ENCODE measurements at places on chromosomes 7 and 10. TPM values are rescaled to one million over a fixed set of nuclear protein-coding genes. Genes with fewer than 3 reads are reported as not detected.
A peak's percentile ranks its signal among the peaks of the same experiment; 100 is the strongest.

GRCh38 chr10:59959504-59960018, 53.2 kb upstream of the CCDC6 start:
- DNase-seq, result no peak

GRCh38 chr10:101091546-101092290, 29.9 kb downstream of the KAZALD1 start:
- DNase-seq, result peak; percentile 13

DNA sequence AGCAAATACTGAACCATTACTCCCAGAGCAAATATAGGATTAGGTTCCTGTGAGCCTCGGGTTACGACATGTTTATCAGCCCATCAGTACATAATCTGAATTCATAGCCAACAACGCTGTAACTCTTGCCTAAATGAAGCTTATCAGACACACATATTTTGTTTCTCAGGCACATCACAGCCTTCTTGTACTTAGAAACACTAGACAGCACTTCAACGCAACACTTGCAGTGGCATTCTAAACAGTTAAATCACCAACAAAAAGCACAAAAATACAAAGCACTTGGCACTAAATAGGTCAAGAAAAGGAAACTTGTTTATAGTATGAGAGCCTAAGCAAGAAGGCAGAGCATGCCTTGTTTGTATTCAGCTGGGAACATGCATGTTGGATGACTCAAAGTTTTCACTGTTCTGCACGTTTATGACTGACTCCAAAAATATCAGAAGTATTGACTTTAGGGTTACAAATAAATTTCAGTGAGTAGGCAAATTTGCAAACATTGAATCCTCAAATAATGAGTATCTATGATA, 75.0 kb downstream of the VPS50 start:
- no peak for DNase-seq

DNA sequence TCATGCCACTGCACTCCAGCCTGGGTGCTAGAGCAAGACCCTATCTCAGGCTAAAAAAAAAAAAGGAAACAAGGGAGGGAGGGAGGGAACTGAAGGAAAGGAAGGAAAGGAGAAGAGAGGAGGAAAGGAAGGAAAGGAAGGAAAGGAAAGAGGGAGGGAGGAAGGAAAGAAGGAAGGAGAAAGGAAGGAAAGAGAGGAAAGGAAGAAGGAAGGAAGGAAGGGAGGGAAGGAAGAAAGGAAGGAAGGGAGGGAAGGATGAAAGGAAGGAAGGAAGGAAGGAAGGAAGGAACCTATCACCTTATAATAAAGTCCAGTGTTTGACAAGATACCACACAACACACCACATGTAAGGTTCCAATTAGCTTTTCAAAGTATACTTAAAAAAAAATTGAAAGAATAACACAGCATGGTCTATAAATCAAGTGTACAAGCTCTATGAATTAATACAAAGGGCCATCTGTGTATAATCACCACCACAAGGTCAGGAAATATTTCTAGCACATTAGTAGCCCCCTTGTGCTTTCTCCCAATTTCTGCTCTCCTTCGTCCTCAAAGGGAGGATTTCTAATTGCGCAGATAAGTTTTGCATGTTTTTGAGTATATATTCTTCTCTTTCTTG, 26.4 kb downstream of the RNF216 start:
- DNase-seq, result no peak

- peak; percentile 19 for DNase-seq
These were observed 18.6 kb downstream of the OCM2 start for GRCh38 chr7:97971120-97971989.

- no peak for DNase-seq
These were observed 163.3 kb upstream of the GLI3 start for GRCh38 chr7:42400211-42400772.

- DNase-seq, result no peak
These were observed 335.1 kb downstream of the DPP6 start for GRCh38 chr7:154387252-154387651.

- DNase-seq, result no peak
These were observed 673.1 kb downstream of the TNS3 start for GRCh38 chr7:46908770-46909169.

- DNase-seq, result no peak
These were observed 62.5 kb upstream of the KMT2E start for GRCh38 chr7:104951546-104951945.

GRCh38 chr10:45249978-45250693, 65.3 kb downstream of the OR13A1 start:
- no peak for DNase-seq

- no peak for DNase-seq
These were observed 18.4 kb downstream of the C7orf57 start for GRCh38 chr7:48053736-48054135.

DNA sequence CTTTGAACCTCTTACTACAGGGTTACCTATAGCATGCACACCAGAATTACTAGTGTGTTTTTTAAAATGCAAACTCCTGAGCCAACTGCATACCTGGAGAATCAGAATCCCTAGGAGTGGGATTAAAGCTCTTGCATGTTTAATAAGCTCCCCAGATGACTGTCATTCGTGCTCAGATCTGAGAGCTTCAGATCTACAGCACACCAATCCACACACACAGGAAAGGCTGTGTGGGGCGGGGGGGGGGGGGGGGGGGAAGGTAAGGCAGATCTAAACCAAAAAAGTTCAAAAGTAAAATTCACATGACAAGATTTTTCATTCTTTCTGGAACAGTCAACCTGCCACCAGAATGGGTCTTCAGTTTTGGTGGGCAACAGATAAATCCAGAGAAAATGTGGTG, 5.5 kb downstream of the FAM3C start:
- no peak for DNase-seq

- no peak for DNase-seq
These were observed 85.6 kb downstream of the SDK1 start for GRCh38 chr7:3386423-3387190.

DNA sequence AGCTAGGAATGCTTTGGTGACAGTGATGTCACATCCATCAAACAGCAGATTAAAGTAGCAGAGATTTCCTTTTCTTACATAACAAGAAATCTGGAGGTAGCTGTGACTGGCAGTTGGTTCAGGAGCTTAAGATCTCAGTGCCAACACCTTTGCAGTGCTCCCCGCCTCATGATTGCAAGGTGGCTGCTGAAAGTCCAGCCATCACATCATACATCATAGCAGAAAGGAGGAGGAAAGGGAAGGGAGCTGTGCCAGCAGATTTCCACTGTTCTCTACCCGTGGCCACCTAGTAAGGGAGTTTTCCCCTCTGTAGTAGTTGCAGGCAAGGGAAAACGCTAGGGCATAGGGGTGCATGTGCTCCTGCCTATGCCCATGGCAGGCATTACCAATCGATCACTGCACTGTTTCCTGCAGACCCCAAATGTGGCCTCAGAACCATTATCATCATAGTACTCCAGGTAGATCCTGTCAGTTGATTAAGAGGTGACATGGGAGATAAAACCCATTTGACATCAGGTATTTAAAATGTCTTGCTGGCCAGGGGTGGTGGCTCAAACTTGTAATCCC, 57.9 kb upstream of the GTF2IRD1 start:
- no peak for DNase-seq

GRCh38 chr10:113320211-113320610, 232.6 kb upstream of the HABP2 start:
- DNase-seq, result no peak

- DNase-seq, result no peak
These were observed 86.2 kb downstream of the SH3PXD2A start for GRCh38 chr10:103769176-103769575.

DNA sequence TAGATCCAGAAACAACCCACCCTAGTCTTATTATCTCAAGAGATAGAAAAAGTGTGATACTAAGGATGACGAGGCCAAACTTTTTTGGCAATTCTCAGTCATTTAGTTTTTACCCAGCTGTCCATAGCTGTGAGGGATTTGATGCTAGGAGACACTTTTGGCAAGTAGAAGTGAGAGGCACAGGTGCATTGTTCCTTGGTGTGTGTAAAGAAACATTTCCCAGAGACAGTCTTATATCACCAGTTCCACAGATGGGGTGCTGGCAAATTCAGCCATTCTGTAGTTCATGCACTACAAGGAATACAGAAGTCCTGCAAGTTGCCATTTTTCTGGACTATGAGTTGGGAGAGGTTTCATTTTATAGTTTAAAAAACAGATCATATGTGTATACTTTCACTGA, 403.3 kb upstream of the GHITM start:
- no peak for DNase-seq

DNA sequence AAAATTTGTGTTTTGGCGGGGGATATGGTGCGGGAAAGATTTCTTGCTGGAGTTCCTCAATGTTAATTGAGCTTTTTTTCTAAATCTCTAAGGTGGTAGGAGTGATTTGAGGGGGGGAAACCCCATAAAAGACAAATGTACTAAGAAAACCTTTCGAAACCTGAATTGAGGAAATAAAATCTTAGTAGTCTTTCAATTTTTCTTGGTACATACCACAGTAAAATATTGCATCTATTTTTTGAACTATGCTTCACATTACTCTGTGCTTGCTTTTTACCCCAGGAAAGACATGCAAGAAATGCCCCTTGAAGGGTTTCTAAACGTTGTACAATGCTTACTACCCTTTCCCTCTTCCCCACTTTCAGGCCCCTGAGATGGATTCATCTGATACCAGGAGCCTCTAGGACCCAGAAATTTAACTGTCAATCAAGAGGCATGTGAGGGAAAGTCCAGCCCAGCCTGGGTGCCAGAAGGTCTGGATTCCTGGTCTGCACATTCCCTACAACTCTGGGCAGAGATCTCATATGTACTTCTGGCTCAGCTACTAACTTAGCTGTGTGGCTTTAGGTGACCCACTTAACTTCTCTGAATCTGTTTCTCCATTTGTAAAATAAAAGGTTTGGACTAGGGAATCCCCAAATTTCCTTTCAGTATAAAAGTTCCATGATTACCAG, 5.8 kb upstream of the PDCD4 start:
- no peak for DNase-seq

- no peak for DNase-seq
These were observed 247.8 kb upstream of the AOAH start for GRCh38 chr7:36972140-36972518.

DNA sequence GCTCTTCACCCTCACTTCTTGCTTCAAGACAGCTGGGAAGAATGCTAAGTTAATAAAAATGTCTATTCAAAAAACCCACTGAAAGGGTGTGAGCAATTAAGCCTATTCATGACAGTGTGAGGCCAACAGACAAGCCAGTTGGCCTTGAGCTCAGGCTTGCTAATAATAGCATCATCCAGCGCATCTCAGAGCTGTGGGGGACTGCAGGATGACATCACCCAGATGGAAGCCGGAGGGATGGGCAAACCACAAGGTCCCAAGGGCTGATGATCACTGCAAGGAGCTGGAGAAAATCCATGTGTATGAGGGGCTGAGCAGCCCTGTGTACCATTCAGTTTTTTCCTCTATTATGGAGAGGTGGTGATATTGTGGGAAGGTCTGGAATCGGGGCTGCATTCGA, 770.4 kb downstream of the TNS3 start:
- DNase-seq, result no peak

DNA sequence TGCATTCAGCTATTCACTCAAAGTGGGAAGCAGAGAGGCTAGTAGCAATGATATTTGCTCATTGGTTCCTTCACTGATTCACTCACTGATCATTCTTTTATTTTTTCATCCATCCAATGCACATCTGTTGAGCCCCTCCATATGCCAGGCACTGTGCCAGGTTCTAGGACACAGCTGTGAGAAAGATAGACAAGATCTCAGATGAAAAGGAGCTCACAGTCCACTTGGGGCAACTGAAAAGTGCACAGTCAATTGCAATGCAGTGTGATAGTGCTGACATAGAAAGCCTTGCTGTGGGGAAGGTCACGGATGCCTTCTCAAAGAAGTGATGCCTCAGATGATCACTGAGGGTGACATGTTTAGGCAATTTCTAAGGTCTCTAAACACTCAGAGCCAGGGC, 262.3 kb downstream of the PTEN start:
- DNase-seq, result no peak

- no peak for DNase-seq
These were observed 772 bp downstream of the PRDX3 start for GRCh38 chr10:119177708-119178371.

- DNase-seq, result no peak
These were observed 68.8 kb downstream of the SLC39A12 start for GRCh38 chr10:18020523-18020922.

Gene CAMK2B
- 0.52 TPM for total RNA-seq

Gene WIPF3
- total RNA-seq, result 1.0 TPM

Gene SPDYE11
- not detected for total RNA-seq

Gene SNCG
- total RNA-seq, result 2.6 TPM

Gene LBX1
- total RNA-seq, result not detected

Gene LIPJ
- total RNA-seq, result 0.99 TPM

Gene EXOC4
- total RNA-seq, result 146 TPM

Gene GDF10
- 6.6 TPM for total RNA-seq

Gene C7orf33
- total RNA-seq, result not detected

Gene TAS2R41
- not detected for total RNA-seq

Gene AKR1B15
- not detected for total RNA-seq

Gene SPDYE6
- not detected for total RNA-seq

Gene TLX1
- 0.52 TPM for total RNA-seq

Gene RBP4
- 136 TPM for total RNA-seq

Gene IGFBP3
- 100 TPM for total RNA-seq
